ENCODE measurements at places on chromosomes 6 and 20.

- no peak for DNase-seq
Observed at GRCh38 chr6:125170376-125170775, 16.8 kb downstream of the TPD52L1 start.

DNA sequence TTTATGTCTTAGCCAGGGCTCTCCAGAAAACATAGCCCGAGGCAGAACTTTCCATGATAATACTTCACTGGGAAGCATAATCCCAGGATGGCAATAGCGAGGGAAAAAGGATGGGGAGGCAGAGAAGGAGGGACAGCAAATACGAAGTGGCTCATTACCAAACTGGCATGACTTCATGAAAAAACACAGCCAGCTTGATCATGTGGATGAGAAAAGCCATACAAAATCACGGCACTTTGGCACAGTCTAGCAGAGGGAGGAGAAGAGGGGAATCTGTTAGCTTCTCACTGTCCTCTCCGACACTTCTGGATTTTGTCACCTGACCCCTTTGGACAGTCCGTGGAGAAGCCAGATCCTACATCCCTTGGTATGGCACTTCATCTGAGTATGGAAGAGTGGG lies 212.5 kb upstream of the GRIK2 start:
- no peak for DNase-seq

DNA sequence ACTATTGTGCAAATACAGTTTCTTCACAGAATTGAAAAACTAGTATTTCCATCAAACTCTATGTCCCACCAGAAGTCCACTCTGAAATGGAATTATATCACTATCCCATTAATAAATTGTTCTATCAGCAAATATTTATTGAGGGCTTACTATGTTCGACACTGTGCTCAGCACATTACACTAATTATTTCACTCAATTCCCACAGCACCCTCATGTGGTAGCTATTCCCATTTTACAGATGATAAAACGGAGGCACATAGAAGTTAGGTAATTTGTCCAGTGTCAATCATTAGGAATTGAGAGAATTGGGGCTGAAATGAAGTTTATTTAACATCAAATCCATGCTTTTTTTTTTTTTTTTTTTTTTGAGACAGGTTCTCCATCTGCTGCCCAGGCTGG lies 52.5 kb downstream of the MKKS start:
- no peak for DNase-seq

DNA sequence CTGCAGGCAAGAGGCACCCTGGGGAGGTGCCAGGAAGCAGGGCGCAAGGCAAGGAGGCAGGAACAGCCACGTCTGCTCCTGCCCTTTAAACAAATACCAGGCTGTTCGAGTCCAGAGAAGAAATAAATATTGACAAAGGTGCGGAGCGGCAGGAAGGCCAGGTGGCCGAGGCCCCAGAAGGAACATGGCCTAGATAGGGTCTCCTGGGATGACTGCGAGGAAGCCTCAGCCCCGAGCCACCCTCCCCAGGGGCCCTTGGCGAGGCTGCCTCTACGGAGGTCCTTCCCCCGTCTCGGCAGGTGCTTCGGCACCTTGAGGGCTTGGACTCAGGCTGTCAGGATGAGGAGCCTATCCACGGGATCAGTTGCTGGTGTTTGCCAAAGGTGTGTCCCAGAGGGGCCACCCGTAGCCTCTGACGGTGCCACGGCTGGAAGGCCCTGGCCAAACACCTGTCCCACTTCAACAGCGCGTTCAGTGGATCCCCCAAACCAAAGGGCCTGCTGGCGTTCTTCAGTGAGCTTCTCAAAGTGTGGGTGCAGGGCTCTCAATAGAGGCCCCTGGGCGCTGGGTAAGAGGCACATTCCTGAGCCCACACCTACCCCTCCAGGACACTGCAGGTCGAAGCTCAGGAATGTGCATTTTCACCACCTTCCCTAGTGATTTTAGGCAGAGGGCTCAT lies 39.8 kb downstream of the SNX5 start:
- DNase-seq = no peak

- DNase-seq = peak; percentile 74
Observed at GRCh38 chr20:41524980-41525613, 93.1 kb downstream of the CHD6 start.

- DNase-seq = no peak
Observed at GRCh38 chr6:37821446-37821845, 1.9 kb downstream of the ZFAND3 start.

DNA sequence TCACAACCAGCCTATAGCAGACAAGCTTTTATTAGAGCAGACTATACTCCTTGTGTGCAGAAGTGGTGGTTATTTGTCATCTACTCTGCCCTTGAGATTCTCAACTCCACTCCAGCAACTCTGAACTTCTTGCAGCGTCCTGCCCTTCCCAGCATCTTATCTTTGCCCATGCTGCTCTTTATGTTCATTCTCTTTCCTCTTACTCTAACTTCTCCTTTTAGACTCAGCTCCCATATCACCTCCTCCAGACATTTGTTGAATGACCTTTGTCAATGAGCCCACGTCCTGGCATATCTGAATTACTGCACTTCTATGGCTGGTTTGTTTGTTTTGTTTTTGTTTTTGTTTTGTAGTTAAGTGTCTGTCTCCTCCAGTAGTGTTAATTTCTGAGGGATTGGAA lies 81.2 kb downstream of the KCNQ5 start:
- no peak for DNase-seq

- DNase-seq = no peak
Observed at GRCh38 chr20:45810191-45810970, 2.1 kb upstream of the UBE2C start.

DNA sequence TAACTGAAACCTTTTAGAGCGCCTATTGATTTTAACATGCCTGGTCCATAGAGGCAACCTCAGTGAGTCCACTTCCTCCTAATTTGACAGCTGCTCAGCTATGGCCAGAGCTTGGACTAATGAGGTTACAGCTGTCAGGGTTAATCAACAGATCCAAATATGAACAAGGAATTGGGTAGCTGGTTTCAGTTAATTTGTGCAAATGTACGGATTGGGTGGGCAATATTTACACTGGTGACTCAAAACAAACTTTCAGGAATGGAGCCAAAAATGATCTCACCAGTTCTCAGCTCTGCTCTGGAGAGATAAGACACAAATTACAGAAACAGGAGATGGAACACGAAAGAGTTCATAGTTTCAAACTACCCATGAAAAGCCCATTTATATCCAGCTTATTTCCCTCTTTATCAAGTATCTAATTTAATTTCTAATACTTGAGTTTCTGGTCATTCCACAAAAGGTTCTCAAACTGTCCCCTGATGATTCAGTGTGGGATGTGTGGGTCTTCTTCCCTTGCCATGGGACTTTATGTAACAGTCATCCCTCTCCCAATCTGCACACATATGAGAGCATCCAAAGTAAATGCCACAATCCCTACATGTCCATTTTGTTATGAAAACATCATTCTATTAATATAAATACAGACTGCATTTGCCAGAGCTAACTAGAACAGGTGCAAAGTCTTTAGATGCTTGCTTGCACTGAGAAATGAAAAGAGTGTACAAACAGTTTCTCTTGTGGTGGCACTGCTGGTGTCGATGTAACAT lies 149.9 kb downstream of the RPS12 start:
- no peak for DNase-seq

- no peak for DNase-seq
Observed at GRCh38 chr20:40631119-40631631, 57.9 kb downstream of the MAFB start.

DNA sequence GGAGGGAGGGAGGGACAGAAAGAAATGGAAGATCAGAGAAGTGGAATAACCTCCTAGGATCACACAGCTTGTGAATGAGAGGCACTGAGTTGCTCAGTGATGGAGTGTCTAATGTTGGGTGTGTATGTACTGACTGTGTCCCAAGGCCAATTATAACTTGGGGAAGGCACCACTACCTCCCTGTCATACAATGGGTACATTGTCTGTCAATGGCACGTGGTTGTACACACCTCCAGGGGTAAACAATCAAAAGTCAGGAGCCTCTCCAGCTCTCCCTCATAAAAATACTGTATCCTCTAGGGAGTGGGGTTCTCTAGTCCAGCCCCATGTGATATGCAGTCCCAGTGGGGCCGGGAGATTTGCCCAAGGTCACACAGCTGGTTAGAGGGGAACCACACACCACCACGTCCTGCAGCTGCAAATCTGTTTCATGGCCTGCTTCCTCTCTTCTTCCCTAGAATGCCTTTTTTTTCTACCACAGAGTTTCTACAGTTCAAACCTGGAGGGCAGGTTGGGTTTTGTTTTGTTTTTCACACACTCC lies 112.5 kb downstream of the SNX5 start:
- no peak for DNase-seq

GRCh38 chr6:44009425-44010321 lies 117.6 kb downstream of the MRPL14 start:
- no peak for DNase-seq

DNA sequence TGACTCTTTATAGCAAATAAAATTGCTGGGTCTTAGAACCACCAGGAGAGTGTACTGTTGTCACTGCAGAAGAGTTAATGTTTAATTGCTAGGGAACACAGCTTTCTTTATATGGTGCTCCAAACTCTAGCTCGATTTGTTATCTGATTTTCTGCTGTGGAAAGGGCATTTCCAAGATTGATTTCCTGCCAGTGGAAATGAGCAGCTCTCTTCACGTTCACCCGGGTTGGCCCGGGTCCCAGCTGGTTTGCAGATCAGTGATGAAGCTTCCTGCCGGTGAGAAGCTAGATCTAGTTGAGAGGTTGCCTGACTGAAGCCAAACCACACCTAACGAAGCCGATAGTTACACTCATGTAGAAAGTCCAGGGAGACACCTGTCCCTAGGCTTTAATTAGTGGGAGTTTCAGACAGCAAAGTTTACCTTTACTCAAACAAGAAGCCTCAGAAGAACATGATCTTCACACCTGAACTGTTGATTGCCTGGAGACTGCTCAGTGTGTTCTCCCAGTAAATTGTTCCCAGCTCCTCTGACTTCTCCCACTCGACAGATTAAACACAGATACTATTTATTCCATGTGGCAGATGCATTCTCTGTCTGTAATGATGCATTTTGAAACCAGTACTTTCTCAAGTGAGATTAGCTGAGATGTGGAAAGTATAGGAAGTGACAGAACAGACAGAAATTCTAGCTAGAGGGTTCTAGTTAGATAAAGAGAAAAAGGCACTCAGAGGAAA lies 27.8 kb downstream of the PAQR8 start:
- DNase-seq = no peak

- DNase-seq = no peak
Observed at GRCh38 chr6:3518356-3519190, 61.7 kb upstream of the SLC22A23 start.

GRCh38 chr6:53504512-53504911 lies 40.4 kb downstream of the GCLC start:
- no peak for DNase-seq

DNA sequence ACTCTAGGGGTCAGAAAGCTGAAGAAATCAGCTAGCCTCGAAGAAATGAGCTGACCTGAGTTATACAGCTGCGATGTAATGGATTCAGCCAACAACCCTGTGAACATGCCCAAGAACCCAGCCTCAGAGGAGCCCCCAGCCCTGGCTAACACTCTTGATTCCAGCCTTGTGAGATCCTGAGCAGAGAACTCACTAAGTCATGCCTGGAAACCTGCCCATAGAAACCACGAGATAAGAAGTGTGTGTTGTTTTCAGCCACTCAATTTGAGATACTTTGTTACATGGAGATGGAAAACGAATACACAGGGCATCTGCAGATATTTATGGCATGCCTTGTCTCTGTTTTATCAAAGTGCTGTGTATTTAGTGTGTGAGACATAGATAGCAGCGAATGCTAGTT lies 265.2 kb downstream of the QKI start:
- no peak for DNase-seq

DNA sequence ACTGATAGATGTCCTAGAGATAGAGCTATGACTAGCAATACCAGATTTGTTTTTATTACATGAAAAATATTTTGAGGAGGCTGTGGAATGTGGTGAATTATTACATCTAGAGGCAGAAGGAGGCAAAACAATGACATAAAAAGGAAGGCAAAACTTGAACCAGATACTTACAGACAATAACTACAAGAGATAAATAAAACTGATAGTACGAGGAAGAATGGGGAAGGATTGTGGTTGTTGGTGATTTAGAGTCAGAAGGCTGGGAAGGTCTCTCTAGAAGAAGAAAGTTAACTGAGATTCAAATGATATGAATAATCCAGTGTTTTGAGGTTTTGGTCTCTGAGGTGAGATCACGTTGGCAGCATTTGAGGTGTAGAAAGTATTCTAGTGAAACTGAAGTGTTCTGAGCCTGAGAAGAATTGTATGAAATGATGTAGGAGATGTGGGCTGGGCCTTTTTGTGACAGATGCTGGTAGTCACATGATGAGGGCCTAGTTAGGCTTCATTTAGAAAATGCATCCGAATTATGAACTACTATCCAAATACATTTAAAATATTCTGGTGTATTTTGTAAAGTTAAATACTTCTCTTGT lies 589.1 kb downstream of the EYS start:
- no peak for DNase-seq

- no peak for DNase-seq
Observed at GRCh38 chr6:4355241-4355640, 219.9 kb upstream of the ECI2 start.

- no peak for DNase-seq
Observed at GRCh38 chr6:100803264-100804045, 77.7 kb downstream of the ASCC3 start.

GRCh38 chr6:146598772-146599405 lies at the start of gene ADGB:
TSS of gene ADGB (plus strand) at chr6:146598972. CDS start at chr6:146599041, 69 bp downstream.
- peak; percentile 47 for DNase-seq

- DNase-seq = peak; percentile 51
Observed at GRCh38 chr6:170376386-170377043, 70.0 kb downstream of the FAM120B start.

- DNase-seq = no peak
Observed at GRCh38 chr6:9554806-9555205, 860.1 kb downstream of the TFAP2A start.

GRCh38 chr20:51800872-51801121 lies 1.5 kb downstream of the SALL4 start:
- DNase-seq = no peak

DNA sequence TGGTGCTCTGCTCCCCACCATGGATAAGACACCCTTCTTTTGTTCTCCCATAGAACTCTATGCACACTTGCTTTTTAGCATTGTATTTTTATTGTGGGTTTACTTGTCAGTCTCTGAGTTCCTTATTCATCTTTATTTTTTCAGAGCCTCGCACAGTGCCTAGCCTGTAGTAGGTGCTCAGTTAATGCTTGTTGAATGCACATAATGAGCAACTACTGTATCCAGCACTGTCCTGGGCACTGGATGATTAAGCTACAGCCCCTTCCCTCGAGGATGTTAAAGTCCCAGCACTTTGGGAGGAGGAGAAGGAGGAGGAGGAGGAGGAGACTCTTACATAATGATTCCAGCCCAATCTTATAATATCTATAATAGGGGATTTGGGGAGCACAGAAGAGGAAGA lies 16.8 kb downstream of the MMP24 start:
- DNase-seq = no peak

DNA sequence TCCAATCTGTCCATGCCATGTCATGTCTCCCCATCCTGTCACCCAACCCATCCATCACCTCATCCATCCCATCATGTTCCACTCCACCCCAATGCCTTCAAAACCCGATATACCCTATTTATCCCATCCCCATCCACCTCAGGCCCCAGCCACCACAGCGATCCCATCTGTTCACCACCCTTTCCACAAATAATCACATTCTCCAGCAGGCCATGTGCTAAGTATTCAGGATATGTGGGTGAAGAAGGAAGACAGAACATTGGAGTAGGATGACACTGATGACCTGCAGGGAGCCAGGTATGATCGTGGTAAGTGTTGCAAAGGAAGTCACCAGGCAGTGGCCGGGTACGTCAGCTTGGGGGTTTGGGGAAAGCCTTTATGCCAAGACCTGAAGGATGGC lies 48.8 kb downstream of the NPEPL1 start:
- DNase-seq = no peak
